Upper lobe of right lung (tissue), 1 donor: ENCODE measurements at places on chromosomes 3 and 15. TPM values are rescaled to one million over a fixed set of nuclear protein-coding genes. Genes with fewer than 3 reads are reported as not detected.

SLC28A2 gene
- 0.35 TPM for total RNA-seq

SRPRB gene
- 45.4 TPM for total RNA-seq

GRCh38 chr3:120682095-120682681, at the start of gene HGD:
TSS of gene HGD (minus strand) at chr3:120682239. CDS start at chr3:120682111, 128 bp downstream.
- H3K36me3 ChIP-seq: no peaks in the 10 kb centered on the region
- H3K27ac ChIP-seq: no peak within 1 kb of the TSS
- DNase-seq: no peak
- H3K4me1 ChIP-seq: peaks cover 14% of the 10 kb centered on the region
- H3K4me3 ChIP-seq: no peak within 1 kb of the TSS

DNA sequence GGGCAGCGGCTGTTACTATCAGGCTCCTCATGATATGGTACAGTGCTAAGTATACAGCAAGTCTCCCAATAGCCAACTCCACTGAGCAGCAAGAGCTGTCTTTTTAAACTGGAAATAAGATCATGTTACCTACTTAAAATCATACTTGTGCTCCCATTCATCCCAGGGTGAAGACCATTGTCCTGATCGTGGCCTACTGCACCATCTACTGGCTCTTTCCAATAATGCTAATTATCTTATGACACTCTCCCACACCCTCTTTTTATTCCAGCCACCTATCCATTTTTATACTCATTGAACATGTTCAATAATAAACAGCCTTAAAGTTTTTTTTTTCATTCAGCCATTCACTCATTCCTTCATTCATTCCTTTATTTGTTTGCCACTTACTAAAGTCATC, 117.7 kb downstream of the GBE1 start:
- no peaks in the 10 kb centered on the region for H3K27me3 ChIP-seq
- H3K4me3 ChIP-seq: no peak overlapping the region
- H3K4me1 ChIP-seq: no peaks in the 10 kb centered on the region
- no peak overlapping the region for H3K27ac ChIP-seq

DNA sequence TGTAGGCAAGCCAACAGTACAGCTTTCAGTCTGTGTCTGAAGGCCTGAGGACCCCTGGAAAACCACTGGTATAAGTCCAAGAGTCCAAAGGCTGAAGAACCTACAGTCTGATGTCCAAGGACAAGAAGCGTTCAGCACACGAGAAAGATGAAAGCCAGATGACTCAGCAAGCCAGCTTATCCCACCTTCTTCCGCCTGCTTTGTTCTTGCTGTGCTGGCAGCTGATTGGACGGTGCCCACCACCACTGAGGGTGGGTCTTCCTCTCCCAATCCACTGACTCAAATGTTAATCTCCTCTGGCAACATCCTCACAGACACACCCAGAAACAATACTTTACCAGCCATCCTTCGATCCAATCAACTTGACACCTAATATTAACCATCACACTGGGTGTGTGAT, 59.0 kb upstream of the PDZRN3 start:
- no peaks in the 10 kb centered on the region for H3K36me3 ChIP-seq
- no peak overlapping the region for H3K27ac ChIP-seq
- H3K4me1 ChIP-seq: no peaks in the 10 kb centered on the region
